ENCODE measurements at places on chromosomes 7 and 10.

DNA sequence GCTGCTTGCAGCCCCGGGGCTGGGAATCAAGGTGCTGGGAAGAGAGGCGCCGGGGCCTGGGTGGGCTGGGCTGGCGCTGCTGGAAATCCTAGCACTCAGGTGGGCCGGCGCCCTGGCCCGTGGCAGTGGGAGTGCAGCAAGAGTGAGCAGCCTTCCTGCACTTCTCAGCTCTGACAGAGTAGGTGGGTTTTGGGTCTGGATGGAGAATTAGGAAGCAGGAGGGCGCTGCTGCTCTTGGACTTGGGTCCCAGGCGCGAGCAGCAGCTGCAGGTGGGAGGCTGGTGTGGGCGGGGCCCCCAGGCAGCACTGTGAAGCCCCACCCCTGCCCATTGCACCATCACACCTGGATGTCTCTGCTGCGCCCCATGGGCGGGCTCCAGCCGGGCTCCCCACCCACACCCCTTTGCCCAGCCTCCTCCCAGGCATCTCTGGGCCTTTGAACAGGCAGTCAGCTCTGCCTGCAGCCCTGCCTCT lies 6.0 kb downstream of the BRI3 start:
- DNase-seq, result no peak

DNA sequence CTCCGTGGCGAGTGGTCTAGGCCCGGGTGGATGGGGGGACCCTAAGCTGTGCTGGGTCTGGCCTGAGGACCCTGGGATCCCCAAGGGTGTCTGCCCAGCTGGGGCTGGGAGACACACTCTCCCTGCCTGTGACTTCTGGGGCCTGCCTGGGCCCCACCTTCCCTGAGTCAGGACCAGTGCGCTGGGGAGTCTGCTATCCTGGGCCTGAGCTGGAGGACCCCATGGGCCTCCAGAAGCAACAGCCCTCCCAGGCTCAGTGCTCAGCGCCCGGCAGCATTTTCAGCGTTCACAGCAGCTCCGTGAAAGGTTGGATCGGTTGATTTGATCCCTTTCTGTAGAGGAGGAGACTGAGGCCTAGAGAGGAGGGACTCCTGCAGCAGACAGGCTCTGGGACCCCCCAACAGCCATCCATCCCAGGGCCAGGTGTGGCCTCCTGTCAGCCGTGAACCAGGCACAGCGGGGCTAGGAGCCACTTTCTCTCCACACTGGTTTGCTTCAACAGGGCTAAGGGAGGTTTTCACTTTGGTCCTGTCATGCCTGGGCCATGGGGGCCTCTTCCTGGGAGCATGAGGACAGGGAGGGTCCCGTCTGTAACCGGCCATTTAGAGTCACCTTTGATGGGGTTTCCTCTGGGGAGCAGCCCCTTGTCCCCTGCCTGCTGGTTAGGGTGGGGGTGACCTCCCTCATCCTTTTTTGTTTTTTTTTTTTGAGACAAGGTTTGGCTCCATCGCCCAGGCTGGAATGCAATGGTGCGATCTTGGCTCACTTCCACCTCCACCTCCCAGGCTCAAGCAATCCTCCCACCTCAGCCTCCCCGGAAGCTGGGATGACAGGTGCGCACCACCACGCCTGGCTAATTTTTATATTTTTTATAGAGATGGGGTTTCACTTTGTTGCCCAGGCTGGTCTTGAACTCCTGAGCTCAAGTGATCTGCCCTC lies 12.4 kb downstream of the FOXL3 start:
- DNase-seq, result no peak

DNA sequence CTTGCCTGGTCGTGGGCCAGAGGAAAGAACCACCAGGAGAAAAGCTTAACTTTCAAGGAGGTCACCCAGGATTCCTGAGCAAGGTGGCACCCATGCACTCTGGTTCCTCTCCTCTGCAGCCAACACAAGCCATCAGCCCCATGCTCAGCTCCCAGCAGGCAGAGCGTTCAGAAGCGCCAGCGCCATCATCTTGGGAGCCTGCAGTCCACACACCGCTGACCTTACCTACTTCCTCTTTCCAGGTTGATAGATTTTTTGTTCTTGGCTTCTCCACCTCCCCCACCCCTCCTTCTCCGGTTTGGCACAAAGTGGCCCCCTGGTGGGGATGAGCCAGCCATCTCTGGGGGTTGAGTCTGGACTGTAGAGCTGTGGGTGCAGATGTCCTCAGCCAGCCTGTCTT lies 1.7 kb upstream of the WDR86 start:
- DNase-seq, result no peak

DNA sequence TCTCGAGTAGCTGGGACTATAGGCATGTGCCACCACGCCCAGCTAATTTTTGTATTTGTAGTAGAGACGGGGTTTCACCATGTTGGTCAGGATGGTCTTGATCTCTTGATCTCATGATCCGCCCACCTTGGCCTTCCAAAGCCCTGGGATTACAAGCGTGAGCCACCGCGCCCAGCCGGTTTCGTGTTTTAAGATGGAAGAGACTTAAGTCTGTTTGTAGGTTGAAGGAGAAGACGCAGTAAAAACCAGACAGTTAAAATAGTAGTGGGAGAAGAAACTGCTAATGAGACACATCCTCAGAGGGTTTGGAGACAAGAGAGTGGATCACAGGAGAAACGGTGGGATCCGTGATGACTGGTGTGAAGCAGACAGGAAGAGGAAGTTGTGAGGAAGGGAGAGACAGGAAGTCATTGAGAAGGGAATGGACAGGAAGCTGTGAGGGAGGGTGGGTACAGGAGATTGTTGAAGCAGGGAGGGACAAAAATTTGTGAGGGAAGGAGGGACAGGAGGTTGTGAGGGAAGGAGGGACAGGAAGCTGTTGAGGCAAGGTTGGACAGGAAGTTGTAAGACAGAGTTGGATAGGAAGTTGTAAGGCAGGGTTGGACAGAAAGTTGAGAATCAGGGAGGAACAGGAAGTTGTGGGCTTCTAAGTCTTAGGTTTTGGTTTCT lies 115.5 kb downstream of the WDFY4 start:
- DNase-seq, result no peak

GRCh38 chr10:71081912-71082311 lies 130.5 kb upstream of the UNC5B start:
- DNase-seq, result no peak

DNA sequence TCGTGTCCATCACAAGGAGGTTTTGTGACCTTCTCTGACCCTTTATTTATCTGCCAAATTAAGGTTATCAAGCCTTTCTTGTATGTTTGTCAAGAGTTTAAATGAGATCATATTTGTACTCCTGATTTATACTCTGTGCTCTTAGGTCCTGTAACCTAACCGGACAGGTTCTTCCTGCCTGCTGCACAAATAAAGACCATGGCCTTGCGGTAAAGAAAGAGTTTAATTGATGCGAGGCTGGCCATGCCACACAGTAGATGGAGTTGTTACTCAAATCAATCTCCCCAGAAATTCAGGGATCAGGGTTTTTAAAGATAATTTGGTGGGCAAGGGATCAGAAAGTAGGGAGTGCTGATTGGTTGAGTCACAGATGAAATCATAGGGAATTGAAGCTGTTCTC lies 79.5 kb upstream of the LRGUK start:
- no peak for DNase-seq

DNA sequence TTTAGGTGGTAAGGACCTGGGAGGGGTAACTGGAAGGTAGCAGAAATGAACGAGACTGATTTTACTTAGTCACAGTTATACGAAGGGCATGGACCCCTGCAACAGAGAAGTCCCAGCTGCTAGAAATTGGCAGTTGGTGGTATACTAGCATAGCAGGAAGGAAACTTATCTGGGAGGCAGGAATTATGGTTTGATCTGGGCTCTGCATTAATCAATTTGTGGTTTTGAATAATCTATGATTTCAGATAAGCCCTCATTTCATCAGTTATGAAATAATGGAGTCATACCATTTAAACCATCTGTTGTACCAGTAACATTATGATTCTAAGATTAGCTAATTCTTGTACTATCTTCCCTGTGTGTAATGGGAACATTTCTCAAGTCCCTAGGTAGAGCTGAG lies 54.0 kb upstream of the TMEM229A start:
- DNase-seq, result no peak
